ENCODE measurements at places on chromosomes 2 and 18.

- DNase-seq = no peak
Observed at GRCh38 chr2:64700133-64700809, 46.6 kb upstream of the SERTAD2 start.

DNA sequence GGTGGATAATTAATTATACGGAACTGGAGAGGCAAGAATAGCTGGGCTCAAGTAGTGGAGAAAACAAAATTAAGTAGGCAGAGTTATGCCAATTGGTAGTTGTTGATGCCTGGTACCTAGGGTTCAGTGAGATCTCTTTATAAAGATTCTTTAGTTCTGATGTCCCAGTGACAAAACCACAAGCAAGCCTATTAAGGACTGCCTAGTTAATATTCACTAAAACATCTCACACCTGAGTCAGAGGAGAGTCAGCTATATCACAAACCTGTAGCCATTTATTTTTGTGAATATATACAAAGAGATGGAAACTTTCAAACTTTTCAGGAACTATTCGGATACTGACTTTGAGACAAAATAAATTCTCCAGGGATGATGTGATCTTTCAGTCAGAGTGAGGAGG, 213.9 kb upstream of the CYP26B1 start:
- DNase-seq = no peak

GRCh38 chr2:234488913-234489451, 7.9 kb downstream of the ARL4C start:
- no peak for DNase-seq

DNA sequence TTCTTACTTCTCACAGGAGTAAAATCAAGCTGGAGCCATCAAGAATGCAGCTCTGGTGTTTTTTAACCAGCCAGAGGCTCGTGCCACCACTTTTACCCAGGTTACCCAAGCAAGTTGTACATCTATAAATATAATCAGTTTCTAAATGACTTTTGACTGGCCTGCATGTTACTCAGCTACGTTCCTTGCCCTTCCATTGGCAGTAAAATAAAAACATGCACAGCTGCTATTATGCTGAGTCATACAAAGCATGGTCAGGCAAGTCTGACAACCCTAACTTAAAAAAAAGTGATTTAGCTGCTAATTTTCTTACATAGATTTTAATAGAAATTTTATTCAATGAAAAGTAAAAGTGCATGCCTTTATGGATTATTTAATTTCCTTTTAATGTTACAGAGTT, 111.7 kb upstream of the CSRNP3 start:
- DNase-seq = no peak

GRCh38 chr2:29160184-29160583, 45.0 kb downstream of the CLIP4 start:
- no peak for DNase-seq

DNA sequence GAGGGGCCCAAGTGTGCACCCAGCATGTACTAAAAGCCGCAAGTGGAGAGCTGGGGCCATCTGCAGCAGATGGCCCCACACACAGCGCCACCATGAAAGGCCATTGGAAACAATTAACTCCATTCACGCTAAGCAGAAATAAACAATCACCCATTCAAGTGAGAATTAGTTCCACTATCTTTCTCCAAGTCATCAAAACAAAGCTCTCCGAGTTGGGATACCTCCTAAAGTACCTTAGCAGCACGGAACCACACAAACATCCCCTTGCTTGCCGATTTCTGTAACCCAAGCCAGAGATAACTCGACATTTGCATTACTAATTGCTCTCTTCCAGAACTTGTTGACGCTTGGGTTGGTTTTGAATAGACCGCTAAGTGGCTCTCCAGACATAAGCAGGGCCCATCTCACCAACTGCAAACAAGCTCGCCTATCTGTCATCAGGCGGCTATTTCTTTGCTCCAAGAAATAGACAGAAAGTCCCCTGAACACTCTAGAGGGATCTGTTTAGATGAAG, 840.6 kb upstream of the SALL3 start:
- DNase-seq = no peak

GRCh38 chr2:101195871-101196661, 44.9 kb upstream of the TBC1D8 start:
- no peak for DNase-seq

DNA sequence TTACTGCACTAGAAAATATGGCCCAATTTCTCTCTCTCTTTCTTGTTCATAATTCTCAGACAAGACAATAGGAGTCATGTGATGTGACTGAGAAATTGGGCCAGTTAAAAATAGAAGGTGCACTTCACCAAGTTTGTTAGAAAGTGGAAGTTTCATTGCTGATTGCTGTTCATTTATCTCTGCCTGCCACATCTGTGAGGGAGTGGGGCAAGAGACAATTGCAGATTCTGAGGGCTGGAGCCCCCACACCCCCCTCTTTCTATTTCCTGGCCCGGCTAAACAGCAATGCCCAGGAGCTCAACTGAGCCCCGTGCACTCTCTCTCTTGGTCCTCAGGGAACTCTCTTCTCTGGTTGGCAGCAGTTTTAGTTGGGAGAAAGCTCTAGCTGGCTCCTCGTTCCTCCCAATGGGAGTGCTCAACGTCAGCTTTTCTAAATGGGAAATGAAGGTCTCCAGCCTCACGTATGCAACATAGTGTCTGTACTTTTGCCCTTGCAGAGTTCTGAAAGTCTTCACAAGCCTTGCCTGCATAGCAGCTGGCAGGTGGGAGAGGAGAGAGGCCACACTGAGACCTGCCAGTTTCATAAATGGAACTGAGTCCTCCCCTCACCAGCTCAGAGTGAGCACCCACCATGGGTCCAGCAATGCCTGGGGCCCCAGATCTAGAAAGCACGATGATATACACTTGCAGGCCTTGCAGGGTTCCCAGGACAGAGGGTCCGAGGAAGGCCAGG, 115.7 kb downstream of the MYCN start:
- no peak for DNase-seq

- no peak for DNase-seq
Observed at GRCh38 chr2:43899589-43899988, 60.8 kb downstream of the ABCG8 start.

DNA sequence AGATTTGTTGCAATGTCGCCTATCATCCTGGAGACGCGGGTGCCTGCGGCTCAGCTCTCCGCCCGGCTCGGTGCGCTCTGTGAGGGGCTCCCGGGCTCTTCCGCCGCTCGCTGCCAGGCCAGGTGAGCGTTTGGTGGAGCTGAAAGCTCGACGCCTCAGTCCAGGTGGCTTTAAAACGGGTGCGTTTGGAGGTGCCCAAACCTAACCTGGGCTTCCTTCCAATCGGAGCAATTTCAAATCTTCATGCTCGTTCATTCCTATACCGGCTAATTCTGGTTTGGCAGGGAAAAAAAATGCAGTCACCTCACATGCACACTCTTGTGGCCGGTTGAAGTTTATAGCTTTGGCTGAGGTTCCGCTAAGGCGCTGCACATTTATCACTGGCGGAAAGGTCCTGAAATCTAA, at the start of gene SLC16A14:
Gene SLC16A14, minus strand, starts transcription at position 274 of the 405 bp plus-strand sequence. CDS start 9,572 bp downstream, outside the sequence.
- no peak for DNase-seq

DNA sequence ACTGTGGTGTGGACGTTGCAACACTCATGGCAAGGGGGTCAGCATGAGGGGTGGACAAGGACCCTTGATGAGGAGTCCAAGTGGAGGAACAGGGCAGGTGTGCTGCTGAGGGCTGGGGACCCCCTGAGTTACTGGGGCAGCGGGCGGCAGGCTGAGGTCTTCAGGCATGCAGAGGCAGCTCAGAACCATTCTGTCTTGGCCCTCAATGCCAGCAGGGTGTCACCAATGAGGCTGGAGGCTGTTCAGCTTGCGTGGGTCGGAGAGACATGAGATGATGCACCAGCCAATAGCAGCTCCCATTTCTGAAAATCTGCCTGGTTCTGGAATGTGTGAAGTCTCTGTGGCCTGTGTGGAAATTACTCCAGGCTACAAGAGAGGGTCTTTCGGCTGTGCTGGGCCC, 105.4 kb downstream of the INHBB start:
- no peak for DNase-seq

- DNase-seq = no peak
Observed at GRCh38 chr2:150012986-150013385, 425.4 kb upstream of the MMADHC start.

- no peak for DNase-seq
Observed at GRCh38 chr2:189719571-189719970, 43.0 kb downstream of the OSGEPL1 start.
